ENCODE measurements at places on chromosomes 4 and X. TPM values are rescaled to one million over a fixed set of nuclear protein-coding genes. Genes with fewer than 3 reads are reported as not detected.

DNA sequence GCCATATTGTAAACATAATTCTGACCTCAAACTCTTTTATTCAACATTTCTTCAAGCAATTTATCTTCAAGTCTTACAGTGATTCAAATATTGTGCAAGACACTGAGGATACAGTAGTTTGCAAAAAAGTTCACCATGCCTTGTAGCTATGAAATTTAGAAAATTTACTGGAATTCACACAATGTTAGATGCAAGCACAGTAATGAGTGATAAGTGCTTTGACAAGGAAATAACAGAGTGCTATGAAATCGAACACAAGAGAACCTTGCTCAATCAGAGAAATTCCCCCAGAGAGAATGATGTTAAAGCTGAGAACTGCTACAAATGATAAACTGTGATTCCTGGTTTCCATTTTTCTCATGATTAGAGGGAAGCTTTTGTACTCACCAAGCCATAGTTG lies 952.9 kb downstream of the FAT4 start:
- no peak for DNase-seq

- DNase-seq: no peak
These were observed 17.4 kb upstream of the TMEM184C start for GRCh38 chr4:147599769-147600168.

MAMLD1 gene
- total RNA-seq: 0.76 TPM

GRCh38 chrX:18294893-18295292 lies 59.6 kb downstream of the SCML2 start:
- DNase-seq: no peak

DNA sequence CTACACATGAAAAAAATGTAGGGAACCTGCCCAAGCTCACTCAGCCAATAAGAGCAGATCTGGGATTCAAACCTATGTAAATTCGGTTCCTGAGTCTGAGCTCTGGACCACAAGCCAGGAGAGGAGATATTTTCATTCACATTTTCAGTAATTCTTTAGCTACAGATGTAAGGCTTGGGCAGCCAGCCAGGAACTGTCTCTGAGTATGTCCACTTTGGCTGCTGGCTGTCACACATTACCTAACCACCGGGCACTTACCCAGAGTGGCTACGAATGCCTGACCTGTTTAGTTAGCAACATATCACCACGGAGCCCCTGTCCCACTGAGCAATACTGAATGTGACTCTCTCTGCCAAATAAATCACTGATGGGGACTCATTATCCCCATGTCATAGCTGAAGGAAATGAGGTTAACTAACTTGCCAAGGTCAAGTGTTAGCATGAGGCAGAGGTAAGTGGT lies 15.3 kb downstream of the USP46 start:
- DNase-seq: no peak

DNA sequence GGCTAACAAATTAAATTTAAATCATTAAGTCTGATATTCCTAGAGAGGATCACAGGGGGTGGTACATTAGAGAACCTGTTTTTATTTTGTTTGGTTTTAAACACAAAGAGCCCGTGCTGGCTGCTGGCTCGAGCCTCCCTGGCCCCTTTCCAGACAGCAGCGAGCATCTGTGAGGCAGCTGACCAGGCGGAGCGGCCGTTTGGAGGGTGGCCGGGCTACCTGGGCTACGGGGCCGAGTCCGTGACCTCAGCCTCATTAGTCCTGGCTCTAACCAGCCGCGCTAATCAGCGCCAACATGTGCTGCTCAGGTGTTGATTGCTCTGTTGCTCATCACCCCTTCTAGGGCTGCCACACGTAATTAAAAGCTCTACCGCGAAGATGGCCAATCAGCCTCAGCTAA lies 35.3 kb downstream of the DCTD start:
- DNase-seq: no peak

DNA sequence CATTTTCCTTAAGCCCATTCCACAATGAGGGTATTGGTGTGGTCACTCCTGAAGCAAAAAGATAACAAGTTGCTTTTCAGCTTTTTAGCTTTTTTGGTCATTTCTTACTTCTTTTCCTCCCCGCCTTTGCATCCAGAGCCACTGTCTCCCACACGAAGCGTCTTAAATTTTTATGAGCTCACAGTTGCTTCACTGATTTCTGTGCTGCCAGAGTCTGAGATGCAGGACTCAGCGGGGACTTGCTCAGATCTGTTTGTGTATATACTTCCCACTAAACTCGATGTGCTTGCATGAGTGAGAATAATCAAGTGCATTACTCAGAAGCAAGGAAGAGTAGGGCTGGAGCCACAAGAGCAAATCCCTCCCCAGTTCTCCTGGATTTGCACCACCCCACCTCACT lies 80.2 kb upstream of the FHL1 start:
- DNase-seq: no peak

RPGR gene
- total RNA-seq: 7.8 TPM

GRCh38 chr4:150164055-150164454 lies 85.8 kb downstream of the DCLK2 start:
- DNase-seq: no peak

- peak; percentile 59 for DNase-seq
These were observed 626 bp downstream of the TBC1D1 start for GRCh38 chr4:37891260-37892159.

All from left colon (tissue), 2 donors.